ENCODE measurements at places on chromosomes 11 and 22.

- DNase-seq: no peak
Measured at GRCh38 chr22:50008151-50009040, 4.2 kb downstream of the IL17REL start.

DNA sequence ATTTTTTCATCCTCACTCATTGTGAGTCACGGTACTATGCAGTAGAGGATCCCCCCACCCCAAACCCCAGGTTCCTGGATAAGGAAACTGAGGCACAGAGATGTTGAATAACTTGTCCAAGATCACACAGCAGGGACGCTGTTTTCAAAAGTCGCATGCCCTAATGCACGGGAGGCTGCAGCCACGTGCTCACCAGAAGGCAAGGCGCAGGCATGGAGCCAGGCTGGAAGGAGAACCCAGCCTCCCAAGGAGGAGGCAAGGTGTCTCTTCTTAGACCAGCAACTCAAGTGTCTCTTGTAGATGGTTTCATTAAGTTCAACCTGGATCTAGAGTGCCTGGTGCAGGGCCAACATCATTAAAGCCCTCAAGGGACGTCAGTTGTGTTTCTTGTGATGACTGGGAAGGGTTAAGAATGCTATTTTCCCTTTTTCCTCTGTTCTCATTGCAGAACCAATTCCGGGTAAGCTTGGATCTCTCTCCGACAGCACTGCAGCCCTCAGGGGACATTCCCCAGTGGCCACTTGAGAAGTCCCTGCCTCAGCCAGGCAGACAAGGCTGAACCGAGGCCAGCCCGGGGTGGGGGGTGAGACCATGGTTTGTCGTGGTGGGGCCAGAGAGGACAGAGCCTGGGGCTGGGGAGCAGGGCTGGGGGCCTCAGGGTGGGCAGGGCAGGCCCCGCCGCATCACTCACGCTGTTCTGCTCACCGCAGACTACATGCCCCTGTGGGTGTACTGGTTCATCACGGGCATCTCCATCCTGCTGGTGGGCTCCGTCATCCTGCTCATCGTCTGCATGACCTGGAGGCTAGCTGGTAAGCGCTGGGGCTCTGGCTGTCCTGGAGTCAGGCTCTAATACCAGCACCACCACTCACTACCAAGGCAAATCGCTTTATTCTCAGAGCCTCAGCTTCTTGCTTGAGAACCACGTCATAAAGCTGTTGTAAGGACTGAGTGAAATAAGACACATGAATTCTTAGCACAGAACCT lies 15.7 kb downstream of the TMEM121B start:
- no peak for DNase-seq

DNA sequence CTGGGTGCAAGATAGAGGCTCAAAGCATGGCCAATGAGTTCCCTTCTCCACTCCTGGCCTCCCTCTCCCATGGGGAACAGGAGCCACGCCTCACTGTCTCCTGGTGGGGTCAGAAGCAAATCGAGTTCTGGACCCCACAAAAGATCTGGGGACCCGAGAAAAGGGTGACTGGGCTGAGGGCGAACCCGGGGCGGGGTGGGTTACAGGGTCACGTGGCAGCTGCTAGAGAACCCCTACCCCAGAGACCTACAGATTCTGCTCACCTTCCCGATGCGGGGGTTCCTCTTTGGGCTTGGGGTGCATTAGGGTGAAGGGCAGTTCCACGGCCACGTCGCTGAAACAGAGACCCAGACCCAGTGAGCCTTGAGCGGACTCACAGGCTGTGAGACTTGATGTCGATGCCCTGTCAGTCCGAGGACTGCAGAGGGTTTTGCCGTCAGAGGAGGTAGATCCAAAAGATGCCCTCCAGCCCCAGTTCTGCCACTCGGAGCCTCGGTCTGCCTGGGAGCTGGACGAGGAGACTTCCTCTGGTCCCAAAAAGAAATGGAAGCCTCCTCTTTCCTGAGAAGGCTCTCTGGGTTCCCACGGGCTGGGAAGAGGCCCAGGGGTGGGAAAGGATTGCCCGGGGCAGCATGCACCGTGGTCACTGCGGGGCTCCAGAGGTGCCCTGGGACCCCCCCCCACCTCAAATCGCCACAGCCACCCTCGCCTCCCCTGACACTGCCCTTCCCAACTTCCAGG lies 28.2 kb downstream of the TPBGL start:
- DNase-seq: no peak

- peak; percentile 67 for DNase-seq
Measured at GRCh38 chr11:27754035-27755017, 54.1 kb upstream of the BDNF start.

DNA sequence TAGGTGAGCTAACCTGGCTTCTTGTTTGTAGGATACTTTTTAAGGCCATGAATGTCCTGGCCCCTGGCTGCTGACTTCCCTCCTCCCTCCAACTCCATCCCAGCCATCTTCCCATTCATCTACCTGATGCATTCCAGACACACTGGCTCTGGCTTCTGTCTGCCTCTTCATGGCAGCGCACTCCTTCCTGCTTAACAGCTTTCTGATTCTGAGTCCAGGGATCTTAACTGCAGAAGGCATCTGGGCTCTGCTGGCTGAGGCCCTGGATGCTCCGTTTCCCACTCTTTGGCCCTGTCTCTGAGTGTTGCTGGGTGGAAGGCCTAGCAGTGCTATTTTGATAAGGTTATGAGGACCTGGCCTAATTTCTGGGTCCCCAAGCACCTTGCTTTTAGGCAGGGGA lies 1.8 kb upstream of the THY1 start:
- DNase-seq: no peak

GRCh38 chr11:67278135-67278938 lies 10.8 kb upstream of the ANKRD13D start:
- DNase-seq: no peak

GRCh38 chr11:15826826-15827225 lies 529.5 kb downstream of the SOX6 start:
- no peak for DNase-seq

All from smooth muscle cell of the brain vasculature (primary cell).